ENCODE measurements at places on chromosomes 3 and 15. TPM values are rescaled to one million over a fixed set of nuclear protein-coding genes. Genes with fewer than 3 reads are reported as not detected.

The ONECUT1 gene
- total RNA-seq, result 52.9 TPM

DNA sequence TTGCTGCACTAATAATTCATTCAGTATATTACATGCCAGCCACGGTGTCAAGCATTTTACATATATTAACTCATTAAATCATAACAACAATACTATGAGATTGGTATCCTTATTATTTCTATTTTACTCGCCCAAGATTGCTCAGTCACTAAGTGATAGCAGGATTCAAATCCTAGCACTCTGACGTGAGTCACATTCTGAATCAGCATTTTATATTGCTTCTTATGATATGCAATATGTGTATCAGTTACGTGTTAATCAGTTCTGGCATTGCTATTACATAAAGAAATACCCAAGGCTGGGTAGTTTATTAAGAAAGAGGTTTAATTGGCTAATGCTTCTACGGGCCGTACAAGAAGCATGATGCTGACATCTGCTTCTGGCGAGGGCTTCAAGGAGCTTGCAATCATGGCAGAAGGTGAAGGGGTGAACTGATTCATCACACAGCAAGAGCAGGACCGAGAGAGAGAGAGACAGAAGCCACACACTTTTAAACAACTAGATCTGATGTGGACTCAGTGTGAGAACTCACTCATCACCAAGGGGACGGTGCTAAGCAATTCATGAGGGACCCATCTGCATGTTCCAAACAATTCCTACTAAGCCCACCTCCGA, 166.5 kb upstream of the TMCO5A start:
- no peaks in the 10 kb centered on the region for H3K4me1 ChIP-seq
- no peak overlapping the region for H3K4me3 ChIP-seq
- no peak overlapping the region for H3K27ac ChIP-seq
- no peak for DNase-seq

The ZNF280D gene
- 18.4 TPM for total RNA-seq

DNA sequence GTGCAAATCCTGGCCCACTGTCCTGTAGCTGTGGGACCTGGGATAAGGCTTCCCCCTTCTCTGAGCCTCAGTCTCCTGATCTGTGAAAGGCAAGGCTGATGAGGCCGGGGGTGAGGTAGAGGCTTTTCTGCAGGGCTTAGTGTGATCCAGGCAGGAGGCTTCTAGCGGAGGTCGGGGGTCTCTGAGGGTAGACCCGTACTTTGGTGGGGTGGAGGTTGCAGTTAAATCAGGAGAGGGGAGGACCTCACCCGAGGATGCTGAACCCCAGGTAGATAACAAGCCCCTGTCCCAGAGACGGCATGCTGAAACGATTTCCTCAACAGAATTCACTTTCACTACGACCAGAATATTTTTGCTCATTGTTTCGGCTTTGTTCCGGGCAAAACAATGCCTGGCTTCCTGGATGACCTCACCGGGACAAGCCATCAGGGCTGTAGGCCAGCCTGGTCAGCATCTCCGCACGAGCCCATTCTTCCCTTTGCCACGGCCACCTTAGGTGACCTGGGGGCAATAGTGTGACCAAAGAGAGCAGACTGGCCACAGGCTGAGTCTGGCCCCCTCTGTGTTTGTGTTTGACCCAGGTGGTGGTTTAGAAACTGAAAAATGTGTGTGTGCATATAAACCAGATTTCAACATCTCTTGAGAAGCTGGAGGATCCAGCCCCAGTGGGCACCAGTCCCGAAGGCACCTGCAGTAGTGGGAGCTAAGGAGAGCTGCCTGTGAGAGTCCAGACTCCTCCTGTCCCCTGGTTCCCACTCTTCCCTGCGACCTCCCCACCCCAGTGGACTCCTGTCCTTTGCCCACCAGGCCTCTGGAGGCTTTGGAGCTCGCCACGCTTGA, 33.0 kb downstream of the SLC6A6 start:
- no peaks in the 10 kb centered on the region for H3K4me1 ChIP-seq
- H3K36me3 ChIP-seq, result no peaks in the 10 kb centered on the region

GRCh38 chr3:100080573-100080972, 33.7 kb downstream of the FILIP1L start:
- no peak overlapping the region for H3K4me3 ChIP-seq
- H3K4me1 ChIP-seq, result peaks cover 22% of the 10 kb centered on the region
- no peak overlapping the region for H3K27ac ChIP-seq
- no peaks in the 10 kb centered on the region for H3K36me3 ChIP-seq

GRCh38 chr15:35505141-35505540, 40.8 kb downstream of the DPH6 start:
- H3K27me3 ChIP-seq, result no peaks in the 10 kb centered on the region
- no peak overlapping the region for H3K4me3 ChIP-seq
- H3K27ac ChIP-seq, result no peak overlapping the region
- no peaks in the 10 kb centered on the region for H3K4me1 ChIP-seq
- no peaks in the 10 kb centered on the region for H3K36me3 ChIP-seq

DNA sequence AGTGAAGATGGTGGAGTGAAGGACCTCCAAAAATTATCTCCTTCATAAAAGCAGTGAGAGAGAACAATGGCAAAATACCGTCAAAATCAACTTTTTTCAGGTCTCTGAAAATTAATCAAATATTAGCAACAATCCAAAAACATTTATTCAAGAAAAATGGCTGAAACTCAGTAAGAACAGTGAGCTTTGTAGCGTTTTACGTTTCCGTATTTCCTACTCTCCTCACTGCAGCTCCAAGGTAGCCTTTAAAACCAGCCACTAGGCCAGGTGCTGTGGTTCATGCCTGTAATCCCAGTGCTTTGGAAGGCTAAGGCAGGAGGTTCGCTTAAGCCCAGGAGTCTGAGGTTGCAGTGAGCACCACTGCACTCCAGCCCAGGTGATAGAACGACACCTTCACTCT, 38.5 kb downstream of the ATP10A start:
- H3K4me1 ChIP-seq, result no peaks in the 10 kb centered on the region
- no peak for DNase-seq
- H3K36me3 ChIP-seq, result no peaks in the 10 kb centered on the region
- no peak overlapping the region for H3K27ac ChIP-seq

The MAP3K13 gene
- 14.1 TPM for total RNA-seq

The CHRD gene
- total RNA-seq, result 97.2 TPM

The GPR62 gene
- 0.37 TPM for total RNA-seq

GRCh38 chr15:75759416-75760130, 46.9 kb upstream of the CSPG4 start:
- H3K4me3 ChIP-seq, result no peak overlapping the region
- DNase-seq, result no peak
- no peaks in the 10 kb centered on the region for H3K4me1 ChIP-seq
- no peaks in the 10 kb centered on the region for H3K27me3 ChIP-seq
- H3K27ac ChIP-seq, result no peak overlapping the region

The GRM7 gene
- not detected for total RNA-seq

- H3K27ac ChIP-seq, result no peak overlapping the region
- no peaks in the 10 kb centered on the region for H3K36me3 ChIP-seq
- H3K4me1 ChIP-seq, result no peaks in the 10 kb centered on the region
- DNase-seq, result no peak
Observed at GRCh38 chr3:72903004-72903403, 15.2 kb downstream of the GXYLT2 start.
